Astrocyte of the cerebellum (primary cell): ENCODE measurements at places on chromosomes 7 and 10.

DNA sequence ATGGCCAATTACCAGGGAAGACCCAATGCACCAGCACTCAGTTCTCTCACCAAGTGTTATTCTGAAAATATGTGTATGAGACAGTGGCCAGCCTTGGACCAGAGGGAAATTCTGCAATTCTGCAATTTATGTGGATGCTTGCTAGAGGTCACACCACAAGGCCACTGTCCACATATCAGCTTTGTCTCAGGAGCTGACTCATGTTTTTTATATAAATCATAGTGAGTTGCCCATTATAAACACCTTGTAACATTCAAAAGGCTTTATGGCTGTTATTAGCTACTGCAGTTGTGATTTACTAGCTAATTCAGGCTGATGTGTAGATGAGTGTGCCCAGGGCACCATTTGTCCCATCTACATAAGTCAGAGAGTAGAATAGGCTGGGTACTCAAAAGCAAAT, 649.0 kb downstream of the LRMDA start:
- DNase-seq, result peak; percentile 49

GRCh38 chr7:10412422-10413019, 561.2 kb upstream of the PHF14 start:
- peak; percentile 23 for DNase-seq

- no peak for DNase-seq
Measured at GRCh38 chr7:148356303-148356702, 234.3 kb upstream of the C7orf33 start.

DNA sequence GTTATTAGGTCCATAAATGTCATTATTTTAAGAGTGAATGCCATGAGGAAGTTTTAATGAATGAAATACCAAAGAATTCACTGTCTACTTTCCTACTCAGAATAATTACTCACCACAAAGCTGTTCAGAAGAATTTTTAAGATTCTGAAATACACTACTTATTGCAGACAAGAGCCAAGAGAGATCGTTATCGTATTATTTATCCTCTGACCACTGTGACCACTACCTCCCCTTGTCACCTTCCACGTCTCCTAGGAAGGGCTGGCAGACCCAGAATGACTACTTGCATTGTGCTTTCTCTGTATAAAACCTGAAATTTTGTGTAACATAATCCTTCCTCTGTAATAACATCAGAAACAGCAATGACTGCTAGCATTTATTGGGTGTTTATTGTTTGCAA, 81.9 kb downstream of the ABCB5 start:
- no peak for DNase-seq

GRCh38 chr10:62548686-62549085, 174.5 kb downstream of the ZNF365 start:
- DNase-seq, result no peak

DNA sequence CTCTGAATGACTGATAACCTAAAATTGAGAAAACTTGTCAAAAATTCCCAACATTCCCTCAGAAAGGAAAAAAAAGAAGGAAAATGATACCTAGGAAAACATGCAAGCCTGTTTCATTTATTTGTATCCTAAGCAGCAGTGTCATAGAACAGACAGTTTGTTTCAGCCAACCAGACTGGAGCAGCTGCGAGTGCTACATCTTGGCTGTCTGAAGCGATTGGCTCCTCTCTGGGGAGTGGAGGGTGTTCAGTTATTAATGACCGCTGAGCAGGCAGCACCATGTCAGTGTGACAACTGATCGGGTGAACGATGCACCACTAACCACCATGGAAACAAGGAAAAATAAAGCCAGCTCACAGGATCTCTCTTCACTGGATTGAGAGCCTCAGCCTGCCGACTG, at the start of gene LRRN3:
Gene LRRN3 (plus strand): TSS at position 282 of the 400 bp plus-strand sequence. CDS start 31,646 bp downstream, outside the sequence.
- DNase-seq, result no peak

DNA sequence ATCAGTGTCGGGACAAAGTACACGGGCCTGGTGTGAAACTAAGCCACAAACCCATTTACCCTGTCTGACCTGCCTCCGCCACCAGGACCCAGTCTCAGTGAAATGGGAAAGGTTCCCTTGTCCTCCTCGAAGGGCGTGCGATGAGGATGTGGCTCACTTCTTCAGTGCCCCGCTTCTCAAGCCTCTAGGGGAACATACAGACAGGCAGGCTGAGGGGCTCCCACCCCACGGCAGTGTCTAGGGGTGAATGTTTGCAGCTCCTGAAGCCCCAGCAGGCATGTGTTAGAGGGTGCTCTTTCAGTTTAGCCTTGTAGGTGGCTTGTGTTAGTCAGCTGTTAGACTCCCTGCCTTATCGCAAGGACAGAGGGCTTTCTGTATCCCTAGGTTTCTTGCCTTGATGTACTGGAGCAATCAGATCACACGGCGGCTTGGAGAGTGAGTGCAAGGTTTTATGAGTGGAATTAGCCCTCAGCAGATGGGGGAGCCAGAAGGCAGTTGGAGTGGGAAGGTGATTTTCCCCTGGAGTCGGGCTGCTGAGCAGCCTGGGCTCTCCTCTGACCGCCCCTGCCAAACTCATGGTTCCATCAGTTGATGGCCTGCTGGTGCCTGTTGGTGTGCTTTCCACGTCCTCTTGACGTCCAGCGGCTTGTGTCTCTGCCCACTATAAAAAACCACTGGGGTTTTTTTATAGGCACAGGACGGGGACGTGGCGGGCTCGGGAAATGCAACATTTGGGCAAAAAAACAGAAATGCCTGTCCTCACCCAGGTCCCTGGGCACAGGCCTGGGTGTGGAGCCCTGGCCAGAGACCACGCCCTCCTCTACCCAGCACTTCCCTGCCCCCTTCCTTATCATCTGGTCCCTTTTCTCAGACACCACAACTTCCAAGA, 759 bp downstream of the NUDT1 start:
- DNase-seq, result no peak

GRCh38 chr10:124387078-124387874, 31.4 kb downstream of the OAT start:
- DNase-seq, result no peak

DNA sequence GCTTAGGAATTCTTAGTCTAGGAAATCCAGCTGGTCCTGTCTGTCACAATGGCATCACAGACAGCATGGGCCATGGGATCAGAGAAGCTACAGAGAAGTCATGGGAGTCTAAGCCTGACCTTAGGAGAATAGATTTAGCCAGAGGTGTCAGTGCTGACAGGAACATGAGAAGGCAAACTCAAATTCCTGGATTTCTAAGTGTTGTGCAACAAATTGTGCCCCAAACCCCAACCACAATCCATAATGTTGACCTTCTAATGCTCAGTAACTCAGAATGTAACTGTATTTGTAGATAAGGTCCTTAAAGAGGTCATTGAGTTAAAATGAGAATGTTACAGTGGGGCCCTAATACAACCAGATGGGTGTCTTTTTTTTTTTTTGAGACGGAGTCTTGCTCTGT, 95.9 kb upstream of the RHOBTB1 start:
- DNase-seq, result no peak

- DNase-seq, result no peak
Measured at GRCh38 chr10:78260141-78260540, 226.5 kb downstream of the RPS24 start.

GRCh38 chr7:88429382-88429781, 122.7 kb upstream of the STEAP4 start:
- DNase-seq, result no peak

- DNase-seq, result no peak
Measured at GRCh38 chr7:84914598-84914997, 272.3 kb downstream of the SEMA3D start.

- DNase-seq, result no peak
Measured at GRCh38 chr10:21261842-21262294, 263.6 kb downstream of the SKIDA1 start.
